LoVo (cell line): ENCODE measurements at places on chromosomes 12 and 14.

DNA sequence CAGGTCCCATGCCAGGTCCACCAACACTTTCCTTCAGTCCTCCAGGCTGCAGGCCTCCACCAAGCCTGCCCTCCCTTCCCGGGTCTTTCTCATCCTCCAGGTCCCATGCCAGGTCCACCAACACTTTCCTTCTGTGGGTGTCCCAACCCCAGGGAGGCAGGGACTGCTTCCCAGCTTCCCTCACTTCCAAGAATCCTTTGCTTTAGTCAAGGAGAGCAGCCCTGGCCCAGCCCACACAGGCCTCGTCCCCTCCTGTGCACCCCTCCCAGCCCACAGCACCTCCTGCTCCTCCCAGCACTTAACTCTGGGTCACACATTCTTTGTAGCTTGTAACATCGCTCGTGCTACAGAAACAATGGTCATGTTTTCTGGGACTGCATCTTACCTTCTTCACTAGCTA, 72.9 kb downstream of the TESC start:
- DNase-seq, result no peak

- DNase-seq, result no peak
Observed at GRCh38 chr12:109738209-109738608, 24.6 kb downstream of the FAM222A start.

DNA sequence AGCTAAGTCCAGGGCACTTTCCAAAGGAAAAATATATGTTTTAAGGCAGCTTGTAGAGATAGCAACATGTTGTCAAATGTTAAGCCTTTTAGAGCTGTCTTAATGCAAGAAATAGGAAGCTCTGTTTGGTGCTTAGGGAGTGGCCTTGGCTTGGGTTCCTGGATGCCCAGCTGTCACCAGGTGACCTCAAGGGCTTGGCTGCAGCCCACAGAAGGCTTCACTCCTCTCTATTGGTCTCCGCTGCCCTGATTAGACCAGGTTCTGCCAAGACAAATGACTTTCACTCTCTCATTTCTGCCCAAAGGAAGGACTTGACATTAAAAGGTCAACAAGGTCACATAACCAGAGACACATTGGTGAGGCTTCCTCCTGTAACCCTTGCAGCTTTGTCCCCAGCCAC, 76.8 kb downstream of the WSCD2 start:
- DNase-seq, result no peak

DNA sequence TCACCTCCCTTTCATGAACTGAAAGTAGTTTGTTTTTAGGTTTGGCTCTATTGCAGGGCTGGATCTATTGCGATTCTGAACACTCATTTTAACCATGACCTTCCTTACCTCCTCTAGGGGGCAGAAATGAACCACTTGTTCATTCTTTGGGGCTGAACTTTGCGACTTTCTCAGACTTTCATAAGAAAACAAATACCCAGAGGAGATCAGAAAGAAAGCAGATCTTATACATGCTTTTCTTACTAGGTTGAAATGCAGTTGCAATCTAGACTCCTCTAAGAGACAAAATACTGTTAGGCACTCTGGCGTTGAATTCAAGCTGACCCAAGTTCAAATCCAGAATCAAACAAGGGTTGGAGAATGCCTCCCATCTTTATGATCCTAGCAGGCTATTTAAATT, 32.6 kb upstream of the PLEKHG3 start:
- peak; percentile 73 for DNase-seq

- DNase-seq, result peak; percentile 43
Observed at GRCh38 chr12:14418451-14418890, 53.0 kb downstream of the ATF7IP start.

DNA sequence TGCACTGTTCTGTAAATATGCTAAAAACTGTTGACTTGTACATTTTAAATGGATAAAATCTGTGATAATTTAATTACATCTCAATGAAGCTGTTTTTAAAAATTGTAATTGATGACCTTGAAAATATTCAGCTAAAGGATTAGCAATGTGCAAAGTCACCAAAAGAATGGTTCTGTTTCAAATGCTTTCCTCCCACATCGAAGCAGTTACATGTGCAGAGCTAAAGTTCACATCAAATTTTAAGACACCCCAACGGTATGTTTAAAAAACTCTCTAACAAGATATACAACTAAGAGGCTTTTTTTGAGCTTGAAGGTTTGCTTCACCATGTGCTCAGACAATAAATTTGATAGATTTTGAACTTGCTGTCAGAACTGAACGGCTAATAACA, 114.6 kb upstream of the KRAS start:
- no peak for DNase-seq

- no peak for DNase-seq
Observed at GRCh38 chr12:104439137-104439536, 17.6 kb upstream of the CHST11 start.

DNA sequence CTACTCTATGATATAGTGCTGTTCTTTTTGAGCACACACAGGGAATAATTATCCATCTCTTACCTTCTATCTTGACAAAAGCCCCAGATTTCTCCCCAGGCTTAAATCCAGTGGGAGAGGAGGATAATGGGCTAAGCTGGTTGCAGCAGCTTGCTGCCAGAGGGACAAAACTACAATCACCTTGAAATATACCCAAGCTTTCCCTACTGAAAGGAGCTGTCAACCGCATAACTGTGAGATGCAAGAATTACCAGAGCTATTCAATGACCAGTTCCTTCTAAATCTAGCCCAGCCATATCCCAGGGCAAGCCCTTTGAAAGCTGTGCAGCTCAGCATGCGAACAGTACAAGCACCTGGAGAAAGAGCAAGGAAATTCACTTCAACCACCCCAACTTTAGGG, 943 bp upstream of the MGAT4C start:
- DNase-seq, result no peak

DNA sequence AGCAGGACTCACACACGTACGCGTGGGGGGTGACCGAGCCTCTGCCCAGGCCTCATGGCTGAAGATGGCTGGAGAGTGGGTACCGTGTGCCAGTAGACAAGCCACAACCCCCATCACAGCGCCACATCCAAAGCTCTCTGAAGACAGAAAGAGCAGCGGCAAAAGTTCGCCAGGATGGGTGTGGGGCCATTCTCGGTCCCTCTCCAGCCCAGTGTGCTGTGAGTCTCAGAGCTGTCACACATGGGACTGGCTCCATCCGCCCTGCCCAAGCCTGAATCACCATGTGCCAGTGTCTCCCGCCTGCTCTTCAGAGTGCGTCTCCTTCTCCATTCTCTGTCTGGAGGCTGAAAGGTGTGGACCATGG, 5.7 kb downstream of the TMEM179 start:
- no peak for DNase-seq

DNA sequence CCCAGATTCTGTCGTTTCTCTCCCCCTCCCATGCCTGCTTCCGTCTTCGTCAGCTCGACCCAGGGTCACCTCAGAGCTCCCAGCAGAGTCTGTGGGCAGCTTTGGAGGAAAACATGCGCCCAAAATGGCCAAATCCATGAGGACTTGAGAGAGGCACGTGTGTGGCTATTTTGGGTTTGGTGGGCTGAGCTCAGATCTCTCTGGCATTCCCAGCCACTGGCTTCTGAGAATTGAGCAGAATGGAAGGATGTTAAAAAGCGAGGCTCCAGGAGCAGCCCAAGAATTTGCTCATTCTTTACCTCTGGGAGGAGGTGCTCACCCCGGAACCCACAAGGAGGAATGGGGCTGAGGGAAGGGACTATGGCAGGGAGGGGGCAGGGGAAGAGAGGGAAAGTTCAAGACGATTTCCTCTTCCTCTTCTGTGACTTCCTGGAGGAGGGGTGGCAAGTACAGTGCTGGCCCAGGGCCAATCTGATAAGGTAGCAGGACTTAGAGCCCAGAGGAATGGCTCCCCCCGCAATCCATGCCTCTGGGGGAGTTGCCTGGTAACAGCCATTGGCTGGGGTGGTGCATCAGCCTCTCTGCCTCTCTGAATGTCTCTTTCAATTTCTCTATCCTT, 20.1 kb downstream of the TSPAN9 start:
- DNase-seq, result peak; percentile 63

- no peak for DNase-seq
Observed at GRCh38 chr12:95557625-95558024, 6.3 kb upstream of the USP44 start.

GRCh38 chr14:89356496-89356895, 60.5 kb downstream of the FOXN3 start:
- DNase-seq, result no peak

- DNase-seq, result no peak
Observed at GRCh38 chr12:57011438-57012424, 4.6 kb downstream of the TAC3 start.

GRCh38 chr12:106070147-106070546, 68.6 kb downstream of the NUAK1 start:
- DNase-seq, result no peak

DNA sequence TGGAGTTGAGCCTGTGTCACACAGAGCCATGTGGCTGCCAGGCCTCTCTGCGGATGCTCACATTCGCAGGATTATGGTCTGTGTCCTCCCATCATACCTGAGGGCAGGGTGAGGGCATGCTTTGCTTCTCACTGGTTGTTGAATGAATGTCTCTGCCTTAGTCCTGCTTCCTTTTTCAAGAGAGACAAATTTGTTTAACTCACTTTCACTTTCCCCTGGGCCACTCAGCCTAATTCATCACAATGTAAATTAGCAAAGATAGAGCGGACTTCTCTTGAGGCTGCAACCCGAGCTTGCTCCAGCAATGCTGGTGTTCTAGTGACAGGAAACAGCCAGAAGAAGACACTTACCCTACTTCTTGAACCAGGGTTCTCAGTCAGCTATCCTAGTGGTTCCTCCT, 35.5 kb upstream of the PAX9 start:
- DNase-seq, result no peak

DNA sequence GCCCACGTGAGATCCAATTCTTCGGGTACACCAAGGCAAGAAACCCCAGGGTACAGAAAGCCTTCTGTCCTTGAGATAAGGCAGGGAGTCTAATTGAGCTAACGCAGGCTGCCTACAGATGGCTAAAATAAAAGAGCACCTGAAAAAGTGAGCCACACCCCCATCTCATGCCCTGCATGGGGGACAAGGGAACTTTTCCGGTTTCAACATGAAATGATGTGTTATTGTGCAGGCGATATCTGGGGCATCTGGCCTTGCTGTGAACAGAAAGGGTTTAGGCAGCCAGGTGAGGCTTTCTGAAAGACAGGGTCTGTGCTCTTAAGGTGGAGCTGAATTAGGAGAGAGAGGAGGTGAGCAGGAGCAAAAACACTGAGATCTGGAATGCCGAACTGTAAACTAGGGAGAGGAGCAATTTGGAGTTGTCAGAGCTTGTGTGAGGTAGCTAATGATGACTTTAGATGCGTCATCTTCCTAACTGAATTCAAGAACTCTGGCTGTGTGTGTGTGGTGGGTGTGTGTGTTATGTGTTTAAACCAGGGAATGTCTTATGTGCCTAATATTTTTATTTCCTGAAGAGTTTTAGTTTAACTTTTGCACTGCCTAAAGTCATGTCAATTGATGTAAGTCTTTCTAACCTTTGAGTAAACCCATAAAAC, 20.1 kb upstream of the LDHB start:
- no peak for DNase-seq

DNA sequence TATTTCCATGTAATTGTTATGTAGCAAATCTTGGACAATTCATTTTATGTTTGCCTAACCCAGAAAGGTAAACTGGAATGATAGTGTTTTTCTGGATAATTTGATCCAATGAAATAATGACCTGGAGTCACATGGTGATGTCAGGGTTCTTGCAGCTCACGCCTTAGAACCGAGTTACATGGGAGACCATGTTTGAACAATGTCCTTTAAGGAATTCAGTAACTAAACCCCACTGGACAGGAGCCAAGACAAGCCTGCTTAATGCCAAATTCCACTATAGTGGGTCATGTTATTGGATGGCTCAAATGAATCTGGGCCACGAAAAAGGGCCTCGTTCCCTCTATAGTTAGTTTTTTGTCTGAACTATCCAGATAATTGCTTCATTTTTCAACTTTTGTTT, 255.8 kb upstream of the HMGA2 start:
- no peak for DNase-seq

DNA sequence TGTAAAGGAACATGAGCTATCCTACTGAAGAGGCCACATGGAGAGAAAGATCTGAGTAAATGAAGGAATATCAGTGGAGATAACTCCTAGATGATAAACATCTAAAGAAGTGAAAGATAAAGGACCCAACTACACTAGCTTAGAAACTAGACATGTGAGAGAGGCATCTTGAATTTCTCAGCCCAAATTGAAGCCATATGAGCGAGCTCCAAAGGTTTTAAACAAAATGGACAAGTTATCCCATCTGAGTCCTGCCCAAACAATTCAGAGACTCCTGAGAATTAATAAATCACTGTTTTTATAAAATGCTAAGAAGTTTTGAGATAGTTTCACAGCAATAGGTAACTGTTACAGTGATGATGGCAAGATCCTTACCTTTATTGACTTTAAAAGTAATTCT, 438.9 kb downstream of the NAV3 start:
- no peak for DNase-seq

DNA sequence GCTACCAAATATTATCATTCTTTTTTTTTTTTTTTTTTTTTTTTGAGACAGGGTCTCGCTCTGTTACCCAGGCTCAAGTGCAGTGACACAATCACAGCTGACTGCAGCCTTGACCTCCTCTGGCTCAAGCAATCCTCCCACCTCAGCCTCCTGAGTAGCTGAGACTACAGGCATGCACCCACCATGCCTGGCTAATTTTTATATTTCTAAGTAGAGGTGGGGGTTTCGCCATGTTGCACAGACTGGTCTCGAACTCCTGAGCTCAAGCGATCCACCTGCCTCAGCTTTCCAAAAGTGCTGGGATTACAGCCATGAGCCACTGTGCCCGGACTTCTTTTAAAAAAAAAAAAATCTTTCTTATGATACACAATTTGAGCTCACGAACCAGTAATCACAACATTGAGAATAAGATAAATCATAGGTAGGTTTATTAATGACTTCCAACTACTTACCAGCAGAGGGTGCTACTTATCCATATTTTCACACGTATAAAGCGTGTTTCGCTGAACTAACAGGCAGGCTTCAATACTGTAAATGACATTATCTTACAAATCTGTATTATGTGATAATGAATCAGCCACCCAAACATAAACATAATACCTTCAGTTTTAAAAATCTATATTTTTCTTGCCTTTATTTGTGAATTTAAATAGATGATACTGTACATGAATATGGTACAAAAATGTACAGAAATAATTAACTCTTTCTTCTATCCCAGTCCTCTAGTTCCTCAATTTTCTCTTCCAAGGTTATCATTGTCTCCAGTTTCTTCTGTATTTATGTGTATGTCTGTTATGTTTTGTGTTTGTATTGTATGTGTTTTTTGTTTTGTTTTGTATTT, 42.5 kb upstream of the BCAT1 start:
- peak; percentile 79 for DNase-seq

GRCh38 chr12:111785651-111786050, 18.9 kb downstream of the ALDH2 start:
- no peak for DNase-seq

DNA sequence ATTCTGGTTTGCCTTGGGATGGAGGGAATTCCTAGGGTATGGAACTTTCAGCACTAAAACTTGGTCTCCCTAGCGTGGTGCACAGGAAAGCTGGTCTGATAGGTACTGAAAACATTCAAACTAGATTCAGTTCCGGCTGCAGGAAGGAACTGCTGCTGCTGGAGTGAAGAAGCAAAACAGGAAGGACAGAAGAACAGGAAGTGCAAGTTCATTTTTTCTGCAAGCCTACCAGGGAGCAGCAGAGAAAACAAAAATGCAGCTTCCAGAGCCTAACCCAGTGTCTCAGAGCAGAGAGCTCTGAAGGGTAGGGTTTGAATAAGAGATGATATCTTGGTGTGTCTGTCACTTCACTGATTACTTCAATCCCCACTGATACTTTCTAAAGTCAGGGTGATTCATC, 165.2 kb downstream of the VRK1 start:
- no peak for DNase-seq
